ENCODE measurements at places on chromosomes 11 and 22.

DNA sequence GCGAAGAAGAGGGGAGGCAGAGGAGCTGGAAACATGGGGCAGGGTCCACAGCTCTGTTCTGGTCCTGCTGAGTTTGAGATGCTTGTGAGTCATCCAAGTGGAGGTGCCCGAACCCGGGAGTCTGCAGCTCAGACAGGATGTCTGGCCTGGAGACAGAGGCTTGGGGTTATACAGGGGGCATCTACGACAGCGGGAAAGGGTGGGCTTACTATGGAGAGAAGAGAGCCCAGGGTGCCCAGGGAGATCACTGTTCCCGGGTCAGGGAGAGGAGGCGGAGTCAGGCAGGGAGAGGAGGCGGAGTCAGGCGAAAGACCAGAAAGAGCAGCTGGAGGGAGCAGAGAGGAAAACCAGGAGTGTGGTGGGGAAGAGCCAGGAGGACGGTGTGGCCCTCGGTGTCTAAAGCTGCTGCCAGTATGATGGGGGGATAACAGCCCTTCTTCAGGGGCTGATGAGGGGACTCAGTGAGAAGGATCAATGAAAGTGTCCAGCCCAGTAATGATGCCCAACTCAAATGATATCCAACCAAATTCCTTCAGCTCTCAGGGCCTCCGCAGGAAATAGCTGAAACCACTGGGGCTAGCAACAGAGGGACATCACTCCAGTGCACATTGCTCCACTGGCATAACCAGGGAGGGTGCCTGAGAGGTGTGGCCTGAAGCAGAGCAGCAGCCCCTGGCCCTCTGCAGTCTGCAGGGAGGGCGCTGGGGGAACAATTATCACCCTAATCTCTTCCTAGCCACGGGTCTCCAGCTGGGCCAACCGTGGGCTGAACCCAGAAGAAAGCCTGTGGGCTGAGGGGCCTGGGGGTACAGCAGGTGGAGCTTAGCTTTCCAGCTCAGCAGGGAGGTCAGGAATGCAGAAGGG is 2.6 kb upstream of the LTBP3 start:
- no peak for DNase-seq

- no peak for DNase-seq
Measured at GRCh38 chr11:76653674-76654284, 16.8 kb downstream of the LRRC32 start.

GRCh38 chr11:69508974-69509373 is 27.5 kb downstream of the LINC01488 start:
- DNase-seq = no peak

DNA sequence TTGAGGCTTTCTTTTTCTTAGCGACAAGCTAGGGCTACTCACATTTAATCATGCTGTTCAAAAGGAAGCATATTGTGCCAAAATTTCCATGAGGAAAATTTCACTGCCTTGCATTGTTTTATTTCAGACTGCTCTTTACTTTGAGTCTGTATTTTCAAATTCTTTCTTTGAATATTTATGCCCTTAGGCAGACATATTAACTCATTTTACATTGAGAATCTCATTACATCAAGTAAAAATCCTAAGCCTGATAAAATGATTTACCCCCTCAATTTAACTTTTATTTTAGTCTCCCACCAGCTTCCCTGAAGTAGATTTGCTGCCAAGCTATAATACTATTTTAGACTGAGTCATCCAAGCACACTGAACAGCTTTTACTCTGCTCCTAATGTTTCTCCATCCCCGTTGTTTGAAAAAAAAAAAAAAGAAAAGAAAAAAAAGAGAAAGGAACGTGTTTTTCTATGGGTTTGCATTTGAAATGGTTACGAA is 189.3 kb upstream of the MTMR2 start:
- DNase-seq = no peak

- DNase-seq = no peak
Measured at GRCh38 chr11:120306519-120307242, 18.4 kb upstream of the TLCD5 start.

- no peak for DNase-seq
Measured at GRCh38 chr22:48376936-48377712, 1450.5 kb downstream of the BRD1 start.

All from stimulated activated CD8-positive, alpha-beta memory T cell treated with anti-CD3 and anti-CD28 coated beads, Interleukin-15, amount 100 ng/mL, for 48 hours (primary cell).